ENCODE measurements at places on chromosomes 12 and 14. TPM values are rescaled to one million over a fixed set of nuclear protein-coding genes. Genes with fewer than 3 reads are reported as not detected.

DNA sequence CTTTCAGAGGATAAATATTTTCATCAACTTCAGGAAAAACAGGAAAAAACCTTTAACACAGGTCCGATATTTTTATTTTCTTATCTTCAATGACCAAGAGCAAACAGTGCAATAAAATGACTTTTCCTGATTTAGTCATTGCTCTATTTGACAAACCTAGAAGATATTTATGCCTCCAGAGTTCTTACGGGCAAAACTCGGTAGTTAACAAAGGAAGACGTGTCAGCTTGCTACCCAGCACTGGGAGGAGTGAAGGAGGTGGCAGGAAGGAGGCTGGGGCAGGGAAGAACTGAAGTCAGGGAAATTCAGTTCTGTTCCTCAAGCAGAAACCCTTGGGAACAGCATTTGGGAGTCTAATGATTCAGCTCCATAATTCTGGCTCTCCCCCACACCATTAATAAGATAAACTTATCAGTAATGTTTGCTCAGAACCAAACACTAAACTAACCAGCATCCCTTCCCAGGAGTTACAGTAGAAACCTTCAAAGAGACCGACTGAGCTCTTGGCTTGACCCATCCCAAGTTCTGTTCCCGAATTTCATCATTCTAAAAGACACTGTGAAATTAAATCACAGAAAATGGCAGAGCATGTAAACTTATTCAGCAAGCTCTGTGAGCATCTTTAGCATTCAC, 163.3 kb downstream of the APAF1 start:
- no peaks in the 10 kb centered on the region for H3K4me1 ChIP-seq
- H3K36me3 ChIP-seq = no peaks in the 10 kb centered on the region
- no peak for DNase-seq
- H3K4me3 ChIP-seq = no peak overlapping the region
- H3K27me3 ChIP-seq = no peaks in the 10 kb centered on the region

- H3K36me3 ChIP-seq = no peaks in the 10 kb centered on the region
- DNase-seq = no peak
- H3K27ac ChIP-seq = no peak overlapping the region
- H3K4me3 ChIP-seq = no peak overlapping the region
- H3K4me1 ChIP-seq = no peaks in the 10 kb centered on the region
These were observed 19.0 kb upstream of the RAB3IP start for GRCh38 chr12:69719336-69720316.

DNA sequence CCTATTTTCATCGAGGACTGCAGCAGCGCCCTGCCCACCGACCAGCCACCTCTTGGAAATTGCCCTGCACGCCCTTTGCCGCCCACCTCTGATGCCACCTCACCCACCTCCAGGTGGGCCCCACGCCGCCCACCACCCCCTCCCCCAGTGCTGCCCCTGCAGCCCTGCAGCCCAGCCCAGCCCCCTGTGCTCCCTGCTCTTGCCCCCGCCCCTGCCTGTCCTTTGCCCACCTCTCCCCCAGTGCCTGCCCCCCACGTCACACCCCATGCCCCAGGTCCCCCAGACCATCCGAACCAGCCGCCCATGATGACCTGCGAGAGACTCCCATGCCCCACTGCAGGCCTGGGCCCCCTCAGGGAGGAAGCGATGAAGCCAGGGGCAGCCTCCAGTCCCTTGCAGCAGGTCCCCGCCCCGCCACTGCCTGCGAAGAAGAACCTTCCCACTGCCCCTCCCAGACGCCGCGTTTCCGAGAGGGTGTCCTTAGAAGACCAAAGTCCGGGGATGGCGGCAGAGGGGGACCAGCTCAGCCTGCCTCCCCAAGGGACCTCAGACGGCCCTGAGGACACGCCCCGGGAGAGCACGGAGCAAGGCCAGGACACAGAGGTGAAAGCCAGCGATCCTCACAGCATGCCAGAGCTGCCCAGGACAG, 96.5 kb downstream of the LGMN start:
- H3K36me3 ChIP-seq = no peaks in the 10 kb centered on the region
- H3K27ac ChIP-seq = no peak overlapping the region
- no peak overlapping the region for H3K4me3 ChIP-seq
- H3K4me1 ChIP-seq = peaks cover 4% of the 10 kb centered on the region
- no peak for DNase-seq

Gene SDSL
- 7.7 TPM for total RNA-seq

Gene NPAS3
- total RNA-seq = not detected

Gene DACT1
- total RNA-seq = 3.2 TPM

Gene TBPL2
- total RNA-seq = not detected
